ENCODE measurements at places on chromosomes 13 and 19.

DNA sequence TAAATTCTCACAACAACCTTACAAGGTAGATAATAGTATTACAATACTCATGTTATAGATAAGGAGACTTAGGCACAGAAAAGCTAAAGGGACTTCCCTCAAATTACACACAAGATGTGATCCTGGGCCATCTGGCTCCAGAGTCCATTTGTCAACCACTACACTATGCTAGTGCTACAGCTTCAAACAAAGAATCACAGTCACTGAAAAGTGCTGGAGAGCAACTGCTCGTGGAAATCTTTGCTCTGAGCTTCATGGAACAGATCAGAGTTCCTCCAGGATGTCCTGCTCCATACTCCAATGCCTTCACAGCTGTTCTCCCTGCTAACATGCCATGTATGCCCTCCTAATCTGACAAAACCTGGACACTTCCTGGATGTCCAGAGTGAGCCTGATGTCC is 271.2 kb downstream of the ENOX1 start:
- DNase-seq: no peak

GRCh38 chr19:34350161-34350561 is 14.8 kb upstream of the GPI start:
- no peak for DNase-seq

DNA sequence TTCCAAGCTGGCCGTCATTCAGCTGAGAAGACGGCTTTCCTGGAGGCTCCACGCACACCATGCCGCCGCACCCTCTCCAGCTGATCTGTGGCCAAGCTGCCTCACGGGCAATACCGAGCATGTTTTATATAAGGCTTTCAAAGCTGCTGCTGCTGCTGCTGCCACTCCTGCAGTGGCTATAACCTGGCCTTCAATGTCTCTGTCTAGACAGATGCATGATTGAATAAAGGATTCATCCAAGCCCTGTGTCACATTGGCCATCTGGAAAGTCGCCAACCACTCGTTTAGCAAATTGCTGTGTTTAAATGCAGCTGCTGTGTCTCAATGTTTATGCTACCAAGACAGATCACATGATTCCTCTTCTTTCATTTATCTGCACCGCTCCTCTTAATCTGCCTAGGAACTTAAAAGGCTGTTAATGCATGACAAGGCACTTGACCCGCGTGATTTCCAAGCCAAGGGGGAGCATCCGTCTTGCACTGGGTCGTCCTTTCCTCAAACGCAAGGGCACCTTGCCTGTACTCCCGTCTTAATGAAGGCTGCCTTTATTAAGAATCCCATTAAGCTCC is 114.3 kb downstream of the TEX26 start:
- DNase-seq: peak; percentile 73

DNA sequence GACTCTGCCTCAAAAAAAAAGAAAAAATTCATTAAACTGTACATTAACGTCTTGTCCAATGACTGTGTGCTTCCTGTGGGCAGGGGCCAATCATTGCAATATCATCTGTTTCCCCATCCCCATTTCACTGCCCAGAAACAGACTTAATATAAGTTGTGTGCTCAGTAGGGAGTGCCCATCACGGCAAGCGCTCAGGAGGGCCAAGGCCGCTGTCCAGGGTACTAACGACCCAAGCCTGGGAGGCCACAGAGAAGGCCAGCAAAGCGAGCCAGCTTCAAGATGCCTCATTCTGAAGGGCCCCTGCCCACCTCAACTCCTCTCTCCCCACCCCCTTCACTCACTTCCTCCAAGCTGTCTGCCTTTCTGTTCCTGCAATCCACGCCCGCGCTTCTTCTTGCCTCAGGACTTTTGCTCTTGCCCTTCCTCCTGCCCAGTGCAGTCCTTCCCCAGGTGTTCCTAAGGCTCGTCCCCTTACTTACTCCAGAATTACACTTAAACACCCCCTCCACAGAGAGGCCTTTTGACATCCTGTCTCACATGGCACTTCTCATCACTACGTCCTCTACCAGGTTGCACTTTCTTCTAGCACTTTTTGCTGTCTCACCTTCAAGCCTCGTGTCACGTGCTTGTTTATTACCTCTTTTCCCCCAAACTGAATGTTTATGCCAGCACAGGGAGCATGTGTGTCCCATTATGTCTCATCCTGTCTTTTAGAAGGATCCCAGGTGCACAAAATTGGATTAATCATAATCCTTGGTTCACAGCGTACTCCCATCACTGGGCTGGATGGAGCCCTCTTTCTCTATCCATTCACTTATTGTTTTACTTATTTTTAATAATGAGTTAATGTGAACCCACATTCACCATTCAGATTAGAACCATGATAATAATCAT is 11.3 kb upstream of the POU2F2 start:
- DNase-seq: peak; percentile 33

DNA sequence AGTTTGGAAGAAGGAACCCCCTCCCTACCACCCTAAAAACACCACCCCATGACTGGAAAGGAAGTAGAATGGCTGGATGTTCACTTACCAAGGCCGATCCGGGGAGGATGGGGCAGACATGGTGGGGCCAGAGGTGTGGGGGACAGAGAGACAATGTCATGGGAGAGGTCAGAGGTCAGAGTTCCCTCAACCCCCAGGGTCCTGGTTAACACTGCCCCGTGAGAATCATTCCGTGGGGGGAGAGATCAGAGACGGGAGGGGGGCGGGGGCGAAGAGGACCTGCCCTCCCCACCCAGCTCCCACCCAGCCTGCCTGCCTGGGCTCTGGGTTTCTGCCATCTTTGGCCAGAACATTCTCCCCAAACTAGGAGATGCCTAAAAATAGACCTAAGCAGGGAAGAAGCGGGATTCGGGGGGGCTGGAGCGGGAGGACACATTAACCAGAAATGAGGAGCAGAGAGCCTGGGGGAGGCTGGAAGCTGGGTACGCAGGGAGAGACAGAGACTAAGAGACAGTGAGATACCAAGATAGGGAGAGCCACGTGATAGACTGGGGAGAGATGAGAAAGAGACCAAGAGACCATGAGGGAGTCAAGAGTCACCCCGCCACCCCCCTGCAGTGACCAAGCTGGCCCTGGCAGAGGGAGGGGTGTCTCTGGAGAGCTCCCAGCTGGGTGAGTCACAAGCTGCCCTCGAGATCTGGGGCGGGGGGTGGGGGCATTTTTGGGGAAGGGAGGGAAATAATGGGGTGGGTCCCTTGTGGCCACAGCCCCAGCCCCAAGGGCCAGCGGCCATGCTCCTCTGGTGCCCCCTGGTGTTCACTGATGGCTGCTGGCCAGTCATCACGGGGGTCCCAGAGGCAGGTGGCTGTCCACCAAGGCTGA is 6.1 kb upstream of the KANK2 start:
- peak; percentile 54 for DNase-seq

DNA sequence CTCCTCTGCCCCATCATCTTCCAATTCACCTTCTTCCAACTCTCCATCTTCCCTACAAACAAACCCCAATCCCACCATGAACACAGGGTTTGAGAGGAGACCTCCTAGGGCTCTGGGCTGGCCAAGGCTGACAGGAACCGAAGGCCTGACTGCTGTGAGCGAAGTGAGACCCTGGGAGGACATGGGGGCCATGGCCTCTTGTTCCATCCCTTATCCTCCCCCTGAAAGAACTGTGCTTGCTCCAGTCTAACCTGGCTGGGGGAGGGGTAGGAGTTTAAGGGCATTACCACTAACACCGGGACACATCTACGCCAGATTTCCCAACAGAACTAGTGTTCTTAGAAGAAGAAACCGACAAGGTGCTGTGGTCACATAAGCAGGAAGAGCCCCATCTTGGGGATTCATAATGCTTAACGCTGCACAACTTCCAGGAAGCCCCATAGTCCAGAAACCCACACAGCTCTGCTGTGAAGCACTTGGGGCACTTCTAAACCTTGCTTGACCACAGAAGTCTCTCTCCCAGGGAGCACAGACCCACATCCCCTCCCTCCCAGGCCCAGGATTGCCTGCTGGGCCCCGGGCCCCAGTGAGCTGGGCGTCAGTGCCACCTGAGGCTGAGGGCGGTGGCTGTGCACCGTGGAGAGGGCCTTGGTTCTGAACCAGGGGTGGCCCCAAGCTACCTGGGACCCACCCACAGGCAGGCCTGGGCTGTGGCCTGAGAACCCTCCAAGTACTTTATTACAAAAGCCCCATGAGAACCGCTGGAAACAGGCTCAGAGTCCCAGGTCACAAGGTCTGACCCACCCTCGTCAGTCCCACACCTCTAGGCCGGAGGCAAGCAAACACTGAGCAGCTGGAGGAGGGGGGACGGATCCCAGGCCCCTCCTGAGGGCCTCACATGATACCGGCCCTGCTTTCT is 18.8 kb downstream of the ZC3H4 start:
- no peak for DNase-seq

DNA sequence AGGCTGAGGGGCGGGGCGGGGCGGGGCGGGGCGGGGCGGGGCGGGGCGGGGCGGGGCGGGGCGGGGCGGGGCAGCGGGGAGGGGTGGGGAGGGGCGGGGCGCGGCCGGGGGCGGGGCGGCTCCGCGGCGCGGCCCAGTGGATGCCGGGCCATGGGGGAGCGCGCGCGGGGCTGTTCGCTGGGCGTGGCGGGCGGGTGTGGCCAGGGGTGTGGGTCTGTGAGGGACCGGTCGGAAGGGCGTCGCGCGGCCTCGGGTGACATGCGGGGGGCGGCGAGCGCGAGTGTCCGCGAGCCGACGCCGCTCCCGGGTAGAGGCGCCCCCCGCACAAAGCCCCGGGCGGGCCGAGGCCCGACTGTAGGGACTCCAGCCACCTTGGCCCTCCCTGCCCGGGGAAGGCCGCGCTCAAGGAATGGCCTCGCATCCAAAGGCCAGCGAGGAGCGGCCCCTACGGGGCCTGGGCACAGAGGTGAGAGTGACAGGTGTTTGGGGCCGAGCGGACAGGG is at the start of gene ZFP28:
TSS of gene ZFP28 (plus strand) at position 188 of the 503 bp plus-strand sequence. CDS start at position 259, 71 bp downstream.
- DNase-seq: no peak

- DNase-seq: no peak
These were observed 275.3 kb downstream of the COG6 start for GRCh38 chr13:39930544-39931444.

- DNase-seq: no peak
These were observed 62.0 kb downstream of the SLC15A1 start for GRCh38 chr13:98690348-98691022.

DNA sequence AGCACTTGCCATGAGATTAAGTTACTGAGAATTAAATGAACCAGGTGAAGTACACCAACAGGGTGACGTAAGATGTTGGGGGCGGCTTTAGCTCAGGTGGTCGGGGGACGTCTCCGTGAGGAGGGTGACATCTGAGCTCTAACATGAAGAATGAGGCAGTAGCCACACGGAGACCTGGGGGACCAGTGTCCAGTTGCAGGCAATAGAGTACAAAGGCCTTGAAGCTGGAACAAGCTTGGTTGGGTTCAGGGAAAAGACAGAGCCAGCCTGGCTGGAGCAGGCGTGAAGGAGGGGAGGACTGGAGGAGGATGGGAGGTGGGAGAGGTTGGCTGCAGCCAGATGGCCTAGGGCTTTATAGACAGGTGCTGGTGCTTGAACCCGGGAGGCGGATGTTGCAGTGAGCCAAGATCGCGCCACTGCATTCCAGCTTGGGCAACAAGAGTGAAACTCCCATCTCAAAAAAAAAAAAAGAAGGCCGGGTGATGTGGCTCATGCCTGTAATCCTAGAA is 1.6 kb downstream of the SPINT2 start:
- DNase-seq: no peak

DNA sequence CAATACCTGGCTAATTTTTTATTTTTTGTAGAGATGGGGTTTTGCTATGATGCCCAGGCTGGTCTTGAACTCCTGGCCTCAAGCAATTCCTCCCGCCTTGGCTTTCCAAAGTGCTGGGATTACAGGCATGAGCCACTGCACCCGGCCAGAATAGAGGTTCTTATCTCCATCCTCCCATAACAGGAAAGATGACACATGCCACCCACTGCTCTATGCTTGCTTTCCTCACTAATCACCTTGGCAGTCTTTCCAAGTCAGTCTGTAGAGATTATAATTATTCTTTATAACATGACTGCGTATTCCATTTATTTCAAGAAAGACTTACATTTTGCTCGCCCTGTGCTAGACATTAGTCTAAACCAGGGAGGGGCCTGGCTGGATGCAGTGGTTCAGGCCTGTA is 6.7 kb downstream of the VAV1 start:
- no peak for DNase-seq

- DNase-seq: peak; percentile 7
These were observed 42.1 kb downstream of the RHPN2 start for GRCh38 chr19:33022472-33023116.

- DNase-seq: peak; percentile 70
These were observed 170.2 kb downstream of the DCLK1 start for GRCh38 chr13:35961002-35961401.

GRCh38 chr13:62643007-62643483 is 1227.4 kb upstream of the PCDH20 start:
- DNase-seq: peak; percentile 39

DNA sequence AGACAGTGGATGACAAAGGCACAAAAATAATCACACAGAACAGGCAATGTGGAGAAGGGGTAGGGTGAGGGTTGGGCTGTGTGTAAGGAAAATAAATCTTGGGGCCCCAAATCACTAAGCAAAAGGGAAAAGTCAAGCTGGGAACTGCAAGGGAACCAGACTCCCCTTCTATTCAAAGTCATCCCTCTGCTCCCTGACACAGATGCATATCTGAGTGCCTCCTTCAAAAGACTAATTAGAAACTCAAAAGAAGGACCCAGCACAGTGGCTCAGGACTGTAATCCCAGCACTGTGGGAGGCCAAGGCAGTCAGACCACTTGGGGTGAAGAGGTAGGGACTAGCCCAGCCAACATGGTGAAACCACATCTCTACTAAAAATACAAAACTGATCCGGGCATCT is 18.3 kb downstream of the ZNF611 start:
- DNase-seq: no peak

Data from iris pigment epithelial cell (primary cell).